ENCODE measurements at places on chromosomes 7 and 10.

GRCh38 chr7:72710983-72711382 is 117.0 kb downstream of the TYW1B start:
- DNase-seq = no peak

GRCh38 chr7:83824214-83824613 is 175.3 kb upstream of the SEMA3E start:
- DNase-seq = no peak

DNA sequence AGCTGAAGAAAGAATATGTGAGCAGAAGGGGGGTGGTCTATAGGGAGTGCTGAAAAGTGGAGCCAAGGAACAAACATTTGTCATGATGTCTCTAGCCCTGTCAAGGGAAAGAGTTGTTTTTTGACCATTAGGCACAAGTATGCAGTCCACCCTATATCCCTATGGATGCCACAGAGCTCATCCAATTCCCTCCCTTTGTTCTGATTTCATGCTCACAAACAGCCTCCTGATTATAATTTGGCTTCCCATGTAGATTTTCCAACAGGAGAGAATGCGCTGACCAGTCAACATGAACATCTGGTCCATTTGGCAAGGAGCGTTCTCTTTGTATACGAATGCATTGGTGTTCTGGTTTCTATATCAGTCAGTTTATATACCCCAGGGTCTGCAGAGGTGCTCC is 12.1 kb upstream of the CEP41 start:
- DNase-seq = no peak

DNA sequence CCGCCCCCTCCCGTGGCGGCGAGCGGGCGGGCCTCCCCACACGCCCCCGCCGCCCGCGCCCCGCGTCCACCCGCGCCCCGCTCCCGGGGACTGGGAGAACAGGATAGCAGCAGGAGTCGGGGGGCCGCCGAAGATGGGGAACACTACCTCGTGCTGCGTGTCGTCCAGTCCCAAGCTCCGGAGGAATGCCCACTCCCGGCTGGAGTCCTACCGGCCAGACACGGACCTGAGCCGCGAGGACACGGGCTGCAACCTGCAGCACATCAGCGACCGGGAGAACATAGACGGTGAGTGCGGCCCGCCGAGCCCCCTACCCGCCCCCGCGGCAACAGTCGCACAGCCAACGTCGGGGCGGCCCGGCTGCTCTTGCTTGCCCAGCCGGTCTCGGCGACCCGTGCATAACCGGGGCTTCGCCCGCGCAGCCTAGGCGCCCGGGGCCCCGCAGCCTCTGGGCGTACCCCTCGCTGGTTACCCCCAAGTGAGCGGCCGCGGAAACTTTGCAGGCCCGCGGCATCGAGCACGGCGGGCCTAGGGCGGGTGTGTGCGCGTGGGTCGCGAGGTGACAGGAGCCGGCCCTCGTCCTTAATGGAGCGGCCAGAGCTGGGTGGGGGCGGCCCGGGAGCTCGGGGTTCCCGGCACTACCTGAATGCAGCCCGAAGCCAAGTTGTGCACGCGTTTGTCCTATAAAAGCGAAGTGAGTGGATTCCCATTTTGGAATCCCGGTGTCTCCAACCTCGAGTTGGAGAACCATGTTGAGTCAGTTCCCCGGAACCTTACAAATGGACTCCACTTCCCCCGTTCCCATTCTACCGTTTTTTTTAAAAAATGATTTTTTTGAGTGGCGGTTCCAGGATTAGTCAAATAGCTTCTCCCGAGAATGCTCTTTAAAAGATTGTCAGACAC is 863 bp downstream of the CCNY start:
- peak; percentile 38 for DNase-seq

DNA sequence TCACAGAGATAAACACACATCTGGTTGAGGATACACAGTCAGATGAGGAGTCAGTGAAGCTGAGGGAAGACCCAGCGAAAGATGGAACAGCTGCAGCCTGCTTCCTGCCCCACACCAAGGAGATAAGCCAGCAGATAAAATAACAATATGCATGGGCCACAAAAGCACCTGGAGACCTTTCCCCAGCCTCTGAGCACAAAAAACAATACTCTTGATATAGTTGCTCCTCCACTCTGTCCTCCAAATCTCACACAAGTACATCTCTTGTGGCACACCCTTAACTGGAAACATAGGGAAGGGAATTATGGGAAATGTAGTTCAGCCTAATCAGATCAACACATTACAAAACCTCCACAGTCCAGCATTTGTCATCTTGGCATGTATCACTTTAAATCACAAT is 9.7 kb upstream of the FHIP2A start:
- DNase-seq = no peak

- no peak for DNase-seq
Observed at GRCh38 chr10:119115926-119116325, 12.0 kb downstream of the DENND10 start.

GRCh38 chr10:107733328-107734130 is 569.0 kb upstream of the SORCS1 start:
- DNase-seq = no peak

GRCh38 chr10:76631884-76632766 is 1005.5 kb downstream of the KCNMA1 start:
- DNase-seq = no peak

- no peak for DNase-seq
Observed at GRCh38 chr10:71396711-71397295, at the start of gene CDH23. Gene CDH23 (plus strand): TSS chr10:71396920. CDS start chr10:71439832, 42,912 bp downstream.

- no peak for DNase-seq
Observed at GRCh38 chr7:48025624-48026023, 3.3 kb downstream of the SUN3 start.

GRCh38 chr10:96125142-96125515 is 5.0 kb upstream of the ZNF518A start:
- no peak for DNase-seq

DNA sequence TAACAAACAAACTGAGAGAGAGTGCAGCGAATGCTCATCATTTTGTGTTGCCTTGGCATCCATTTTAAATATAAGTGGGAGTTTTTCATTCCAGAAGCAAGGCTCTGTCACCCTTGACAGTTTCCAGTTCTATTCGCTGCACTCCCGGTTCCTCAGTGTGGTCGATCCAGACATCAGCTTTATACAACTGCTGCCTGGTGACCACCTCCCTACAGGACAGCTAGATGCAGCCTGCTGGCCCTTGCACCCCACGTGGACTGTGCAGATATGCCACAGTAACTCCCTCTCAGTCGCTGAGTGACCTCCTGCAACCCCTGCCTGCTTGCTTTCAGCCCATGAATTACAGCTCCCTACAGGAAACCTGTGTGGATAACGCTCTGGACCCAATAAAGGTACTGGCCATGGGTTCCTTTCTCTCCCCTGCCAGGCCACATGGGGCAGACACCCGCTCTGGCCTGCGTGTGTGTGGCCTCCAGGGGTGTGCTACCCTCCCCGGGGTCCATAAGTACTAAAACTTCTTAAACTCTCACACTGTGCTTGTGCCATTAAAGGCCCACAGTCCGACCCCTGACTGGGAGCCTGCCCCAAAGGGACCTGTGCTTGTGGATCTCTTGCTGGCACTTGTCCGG is 23.6 kb downstream of the BEND7 start:
- no peak for DNase-seq

GRCh38 chr10:16891375-16892313 is 74.4 kb upstream of the RSU1 start:
- no peak for DNase-seq

GRCh38 chr7:1062296-1063294 is 18.2 kb downstream of the GPR146 start:
- DNase-seq = peak; percentile 79

DNA sequence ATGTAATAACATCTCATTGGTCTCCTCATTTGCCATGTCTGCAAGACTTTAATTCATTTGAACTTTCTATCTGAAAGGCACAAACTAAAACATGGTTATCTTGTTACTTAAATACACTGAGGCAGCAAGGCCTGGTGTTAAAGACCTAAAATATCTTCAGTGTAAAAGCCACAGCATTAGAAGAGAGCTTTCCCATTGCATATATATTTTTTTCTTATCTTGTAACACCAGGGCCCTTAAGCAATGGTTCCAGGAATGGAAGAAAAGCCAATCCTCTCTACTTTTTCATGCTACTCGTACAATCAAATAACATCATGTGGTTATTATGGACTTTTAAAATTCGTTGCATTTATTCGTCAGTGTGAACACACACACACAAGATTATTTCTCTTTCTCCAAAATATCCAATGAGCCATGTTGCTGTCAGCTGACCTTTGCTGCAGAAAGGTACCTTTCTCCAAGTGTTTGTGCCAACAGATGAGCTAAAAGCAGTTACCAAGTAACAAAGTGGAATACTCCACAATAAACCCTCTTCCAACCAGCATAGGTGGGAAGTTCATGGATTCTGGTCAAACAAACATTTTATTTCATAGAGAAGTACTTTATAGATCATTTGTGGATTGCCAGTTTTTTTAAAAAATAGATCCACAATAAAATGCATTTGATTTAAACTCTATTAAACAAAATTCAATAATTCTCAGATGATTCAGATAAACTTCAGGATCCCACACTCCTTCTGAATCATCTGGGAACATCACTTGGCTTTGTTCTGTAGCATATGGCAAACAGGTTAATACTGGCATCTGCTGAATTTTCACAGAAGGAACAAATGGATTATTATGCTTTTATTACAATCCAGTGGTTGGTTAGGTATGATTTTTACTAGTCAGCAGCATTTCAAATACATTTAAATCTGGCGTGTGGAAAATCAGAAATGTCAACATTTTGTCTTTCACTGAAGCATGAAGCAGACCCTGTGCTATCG is 63.3 kb upstream of the AGBL3 start:
- DNase-seq = no peak

DNA sequence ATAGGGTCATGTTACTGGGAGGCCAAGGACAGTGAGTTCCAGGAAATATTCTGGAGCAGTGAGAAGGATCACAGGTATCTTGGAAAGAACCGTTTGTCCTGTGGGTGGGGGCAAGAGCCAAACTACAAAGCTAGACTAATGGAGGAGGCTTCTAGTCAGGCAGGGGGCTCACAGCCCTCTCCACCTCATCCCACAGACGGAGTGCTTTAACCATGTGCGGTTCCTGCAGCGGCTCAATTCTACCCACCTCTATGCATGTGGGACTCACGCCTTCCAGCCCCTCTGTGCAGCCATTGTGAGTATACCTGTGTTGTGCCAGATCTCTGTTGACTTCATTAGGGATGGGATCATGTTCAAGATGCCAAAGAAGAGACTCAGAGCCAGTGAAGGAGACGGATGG is 8.1 kb downstream of the SEMA4G start:
- no peak for DNase-seq

Measured in germinal center (tissue), 1 donor.